ENCODE measurements at places on chromosomes 11 and 22.
A peak's percentile ranks its signal among the peaks of the same experiment; 100 is the strongest.

GRCh38 chr11:26143566-26144290 is 188.2 kb upstream of the ANO3 start:
- DNase-seq, result no peak

- DNase-seq, result no peak
These were observed 21.8 kb downstream of the FAM118B start for GRCh38 chr11:126233391-126233790.

DNA sequence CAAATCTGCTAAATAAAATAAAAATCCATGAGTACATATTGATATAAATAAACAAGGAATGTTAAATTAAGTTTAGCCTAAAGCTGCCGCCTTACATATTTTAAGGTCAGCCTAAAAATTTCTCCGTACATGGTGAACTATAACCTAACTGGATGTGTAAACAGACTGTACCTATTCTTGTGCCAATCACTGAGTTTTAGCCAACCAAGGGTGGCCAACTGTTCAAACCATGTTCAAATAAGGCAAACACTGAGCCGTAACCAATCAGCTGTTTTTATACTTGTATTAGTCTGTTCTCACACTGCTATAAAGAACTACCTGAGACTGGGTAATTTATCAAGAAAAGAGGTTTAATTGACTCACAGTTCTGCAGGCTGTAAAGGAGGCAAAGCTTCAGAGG is 8.6 kb upstream of the QSER1 start:
- DNase-seq, result no peak

- DNase-seq, result peak; percentile 43
These were observed 21.1 kb upstream of the TMPRSS13 start for GRCh38 chr11:117950301-117950700.

DNA sequence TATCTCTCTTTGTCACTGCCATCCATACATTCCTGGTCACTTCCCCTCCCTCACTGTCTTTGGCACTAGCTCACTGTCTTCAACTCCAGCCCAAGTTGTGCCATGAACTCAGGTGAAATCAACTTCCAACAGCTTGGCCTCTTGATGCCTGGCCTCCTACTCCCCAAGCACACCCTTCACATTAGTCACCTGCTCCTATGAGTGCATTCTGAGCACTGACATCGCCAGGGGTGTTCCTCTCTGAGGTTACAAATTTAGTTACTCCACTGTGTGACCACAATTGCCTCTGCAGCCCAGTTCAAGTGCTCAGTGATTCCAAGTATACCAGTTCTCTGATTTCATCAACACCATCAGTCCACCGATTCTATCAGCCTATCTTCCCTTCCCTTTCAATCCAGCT is 10.8 kb downstream of the DRD2 start:
- DNase-seq, result no peak

DNA sequence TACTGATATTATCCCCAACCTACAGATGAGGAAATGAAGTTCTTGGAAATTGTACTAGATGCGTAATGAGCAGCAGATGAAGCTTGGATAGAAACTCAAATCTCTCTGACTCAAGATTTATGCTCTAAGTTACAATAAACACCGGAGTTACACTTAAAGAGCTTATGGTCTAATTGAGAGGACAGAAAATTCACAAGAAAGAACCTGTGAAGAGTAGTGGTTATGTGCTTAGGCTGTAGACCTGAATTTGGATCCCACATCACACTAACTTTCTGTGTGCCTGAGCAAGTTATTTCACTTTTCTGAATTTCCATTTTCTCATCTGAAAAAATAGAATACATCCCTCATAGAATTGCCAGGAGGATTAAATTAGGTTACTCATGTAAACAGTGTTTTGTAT is 58.5 kb downstream of the FLI1 start:
- no peak for DNase-seq

DNA sequence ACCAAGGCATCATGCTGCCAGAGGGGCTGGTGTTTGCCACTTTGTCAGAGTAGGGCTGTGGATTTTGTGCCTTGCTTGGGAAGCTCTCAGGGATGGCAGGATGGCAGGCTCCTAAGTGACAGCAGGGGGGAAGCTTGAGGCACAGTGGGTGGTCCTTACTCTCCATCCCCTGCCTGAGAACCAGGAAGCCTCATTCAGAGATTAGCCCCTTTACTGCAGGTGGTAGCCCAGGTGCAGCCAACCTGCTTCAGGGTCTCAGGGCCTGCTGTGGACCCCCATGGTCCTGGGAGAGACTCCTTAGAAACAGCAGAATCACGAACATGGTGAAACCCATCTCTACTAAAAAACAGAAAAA is 8.9 kb upstream of the ST3GAL4 start:
- no peak for DNase-seq

DNA sequence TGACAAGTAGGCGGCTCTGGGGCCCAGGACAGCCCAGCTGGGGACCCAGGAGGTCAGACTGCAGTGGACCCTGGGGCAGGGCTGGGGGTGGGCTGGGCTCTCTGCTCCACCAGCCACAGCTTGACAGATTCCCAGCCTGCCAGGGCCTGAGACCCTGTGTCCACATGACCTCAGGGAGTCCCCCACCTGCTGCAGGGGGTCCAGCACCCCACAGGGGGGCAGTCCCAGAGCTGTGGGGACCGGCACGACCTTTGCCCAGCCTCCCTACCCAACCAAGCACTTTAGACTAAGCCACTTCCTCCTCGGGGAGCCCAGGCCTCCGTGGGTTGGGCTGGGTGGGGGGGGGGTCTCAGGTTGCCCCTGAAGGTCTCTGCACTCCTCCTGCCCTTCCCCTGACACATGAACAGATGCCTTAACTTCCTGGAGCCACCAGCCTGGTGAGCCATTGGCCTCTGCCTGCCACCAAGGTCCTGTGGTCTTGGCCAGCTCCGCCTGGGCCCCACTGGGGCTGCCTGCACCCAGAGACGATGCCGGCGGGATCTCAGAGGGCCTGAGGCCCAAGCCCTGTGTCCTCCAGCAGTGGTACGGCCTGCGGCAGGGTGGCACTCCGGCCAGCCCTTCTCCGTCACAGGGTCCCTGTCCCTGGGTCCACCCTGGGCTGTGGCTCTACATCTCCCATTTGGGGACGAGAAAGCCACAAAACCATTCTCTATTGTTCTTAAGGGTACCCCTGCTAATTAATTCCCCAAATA is 3.4 kb downstream of the CCDC188 start:
- no peak for DNase-seq

- DNase-seq, result no peak
These were observed 8.3 kb downstream of the SRSF8 start for GRCh38 chr11:95074792-95075563.

DNA sequence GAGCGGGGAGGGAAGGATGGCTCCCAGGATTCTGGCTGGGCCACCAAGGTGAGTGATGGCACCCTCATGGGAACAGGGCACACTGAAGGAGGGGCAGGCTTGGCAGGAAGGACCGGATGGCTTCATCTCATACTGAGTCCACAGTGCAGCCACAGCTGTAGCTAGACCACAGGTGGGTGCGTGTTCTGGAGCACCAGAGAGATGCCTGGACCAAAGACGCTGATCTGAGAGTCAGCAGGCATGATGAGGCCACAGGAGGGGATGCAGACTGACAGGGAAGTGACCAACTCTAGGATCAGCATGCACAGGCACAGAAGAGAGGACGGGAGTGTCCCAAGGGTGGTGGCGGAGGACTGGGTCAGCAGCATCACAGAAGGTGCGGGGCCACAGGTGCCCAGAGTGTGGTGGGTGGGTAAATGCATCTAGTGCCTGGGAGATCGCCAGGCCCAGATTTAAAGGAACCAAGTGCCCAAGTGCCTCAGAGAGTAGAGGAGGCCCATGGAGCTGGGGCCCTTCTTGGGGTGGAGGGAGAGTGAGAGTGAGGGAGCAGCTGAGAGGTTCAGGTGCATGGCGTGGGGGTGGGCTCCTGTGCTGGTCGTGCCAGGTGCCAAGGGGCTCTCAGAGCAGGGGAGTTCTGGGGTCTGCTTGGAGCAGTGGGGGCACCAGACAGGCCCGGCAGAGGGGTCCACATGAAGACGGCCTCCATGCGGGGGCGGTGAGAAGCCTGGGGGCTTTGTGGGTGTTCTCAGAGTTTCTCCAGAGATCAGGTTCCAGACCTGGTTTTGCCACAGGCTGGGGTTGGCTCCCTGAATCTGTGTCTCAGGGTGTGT is 113.7 kb downstream of the CEP164 start:
- DNase-seq, result no peak

- DNase-seq, result no peak
These were observed 328.8 kb downstream of the MIAT start for GRCh38 chr22:26985931-26986782.

DNA sequence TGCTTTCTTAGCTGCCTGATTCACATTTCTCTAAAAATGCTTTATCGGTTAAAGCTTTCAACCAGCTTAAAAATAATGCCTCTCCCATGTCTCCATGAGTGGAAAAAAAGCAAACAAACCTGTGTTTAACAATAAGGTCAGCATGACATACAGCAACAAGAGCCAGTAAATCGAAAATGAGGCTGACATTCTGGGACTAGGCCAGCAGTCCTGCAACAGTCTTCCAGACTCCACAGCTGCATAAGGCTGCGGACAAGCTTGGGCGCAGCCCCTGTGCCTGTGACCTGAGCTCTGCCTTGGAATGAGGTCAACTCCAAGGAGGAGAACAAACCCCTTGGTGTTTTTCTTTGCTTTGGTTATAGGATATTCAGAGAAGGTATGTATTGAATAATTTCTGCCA is 95.5 kb downstream of the PGR start:
- no peak for DNase-seq

DNA sequence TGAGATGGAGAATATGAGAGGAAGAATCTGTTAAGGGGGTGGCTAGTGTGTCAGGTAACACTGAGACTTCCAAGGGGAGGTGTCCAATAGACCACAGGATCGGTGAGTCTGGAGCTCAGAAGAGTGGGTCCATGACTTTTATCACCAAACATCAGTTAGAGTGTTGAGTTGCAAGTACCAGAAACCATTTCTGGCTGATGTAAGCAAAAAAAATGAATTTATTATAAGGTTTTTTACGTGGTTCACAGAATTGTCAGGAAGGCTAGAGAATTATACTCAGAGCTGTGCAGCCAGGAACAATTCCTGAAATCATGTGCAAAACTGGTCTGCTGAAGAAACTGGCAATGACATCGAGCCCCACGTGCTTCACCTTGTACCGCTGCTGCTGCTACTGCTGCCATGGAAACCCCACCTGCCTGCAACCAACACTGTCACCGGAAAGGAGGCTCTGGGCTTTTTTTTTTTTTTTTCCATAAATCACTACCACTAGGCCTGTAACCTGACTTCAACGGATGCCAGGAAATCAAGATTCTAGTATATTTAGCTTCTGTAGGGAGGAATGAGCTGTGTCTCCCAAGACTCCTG is 16.6 kb upstream of the STK33 start:
- DNase-seq, result no peak

DNA sequence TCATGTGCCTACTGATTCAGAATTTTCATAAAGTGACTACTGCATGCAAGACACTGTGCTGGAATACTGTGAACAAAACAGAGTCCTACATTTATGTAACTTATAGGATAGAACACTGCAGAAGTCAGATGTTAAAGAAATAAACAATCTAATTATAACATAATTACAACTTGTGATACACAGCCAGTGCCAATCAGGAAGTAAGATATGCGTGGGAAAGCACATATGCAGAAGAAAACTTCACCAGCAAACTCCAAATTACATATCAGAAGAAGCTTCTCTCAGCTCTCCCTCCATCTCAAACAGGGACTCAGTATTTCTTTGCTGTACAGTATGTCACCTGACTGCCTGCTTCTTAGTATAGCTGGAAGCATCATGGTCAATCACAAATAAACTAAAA is 37.4 kb downstream of the PAK1 start:
- DNase-seq, result no peak

- no peak for DNase-seq
These were observed 104.8 kb downstream of the ARHGAP42 start for GRCh38 chr11:100791860-100792259.

DNA sequence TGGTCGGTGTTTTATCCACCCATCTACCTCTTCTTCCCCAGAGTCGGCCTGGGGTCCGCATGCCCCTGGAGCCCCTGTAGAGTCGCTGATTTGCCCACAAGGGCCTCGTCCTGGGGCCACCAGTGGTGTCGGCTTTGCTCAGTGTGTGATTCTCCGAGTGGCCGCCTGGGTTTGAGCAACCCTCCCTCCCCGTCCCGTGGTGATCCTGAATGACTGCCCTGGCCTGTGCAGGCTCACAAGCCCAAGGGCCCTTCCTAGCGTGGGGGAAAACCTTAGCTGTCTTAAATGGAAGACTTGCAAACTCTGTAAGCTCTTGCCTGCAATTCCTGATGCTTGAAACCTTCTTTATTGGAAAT is 128.3 kb downstream of the OSBP2 start:
- DNase-seq, result no peak

DNA sequence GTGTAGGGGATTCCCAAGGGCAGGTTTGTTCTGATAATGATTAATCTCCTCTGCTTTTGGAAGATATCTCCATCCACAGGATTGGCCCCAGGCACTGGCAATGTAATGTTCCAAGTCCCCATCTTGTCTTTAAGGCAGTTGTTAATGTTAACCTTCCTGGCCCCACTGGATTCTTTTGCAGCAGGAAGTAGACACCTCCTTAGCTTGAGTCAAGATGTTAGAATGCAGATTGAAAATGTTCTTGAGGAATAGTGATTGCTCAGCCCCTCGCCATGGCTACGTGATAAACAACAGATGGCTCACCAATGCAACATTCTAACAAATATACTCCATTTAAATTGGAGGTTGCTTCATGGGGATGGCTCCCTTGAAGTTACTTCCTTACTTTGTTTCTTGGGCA is 7.3 kb downstream of the HEPHL1 start:
- no peak for DNase-seq

- DNase-seq, result peak; percentile 4
These were observed 669 bp downstream of the MICAL3 start for GRCh38 chr22:18023509-18024275.

- DNase-seq, result no peak
These were observed 14.9 kb upstream of the HBE1 start for GRCh38 chr11:5284637-5285036.

DNA sequence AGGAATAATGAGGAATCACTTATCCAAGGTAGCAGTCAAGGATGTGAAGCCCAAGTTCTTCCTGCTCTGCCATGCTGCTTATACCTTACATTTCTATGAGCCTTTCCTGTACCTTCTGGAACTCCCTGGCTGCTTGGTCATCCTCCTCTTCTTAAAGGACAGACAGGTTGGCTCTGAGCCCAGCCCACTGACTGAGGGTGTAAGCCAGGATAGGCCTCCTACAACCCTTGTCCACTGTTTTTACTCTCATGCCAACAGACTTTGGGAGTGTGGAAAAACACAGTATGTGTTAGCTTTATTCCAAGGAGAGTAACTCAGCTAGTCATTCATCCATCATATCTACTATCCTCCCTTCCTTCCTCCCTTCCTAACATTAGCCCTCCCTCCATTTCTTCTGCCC is 47.5 kb downstream of the IRAG1 start:
- no peak for DNase-seq

DNA sequence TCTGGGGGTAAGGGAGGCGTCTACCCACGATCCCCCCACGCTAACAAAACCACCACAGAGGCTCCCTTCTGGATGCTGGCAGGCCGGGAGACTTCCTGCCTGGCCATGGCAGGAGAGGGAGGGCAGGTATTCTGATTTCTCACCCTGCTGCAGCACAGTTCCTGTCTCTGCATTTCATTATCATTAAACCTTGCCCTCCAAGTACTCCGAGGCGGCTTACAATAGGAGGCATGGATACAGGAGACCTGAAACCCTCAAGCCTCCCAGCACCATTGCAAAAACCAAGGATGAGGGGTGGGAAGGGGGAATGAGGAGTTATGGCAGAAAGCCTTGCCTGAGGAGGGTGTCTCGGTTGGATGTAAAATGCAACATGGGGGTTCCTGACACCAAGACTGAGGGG is 44.1 kb upstream of the MN1 start:
- no peak for DNase-seq

Data from activated T-cell treated with anti-CD3 and anti-CD28 coated beads for 24 hours (primary cell).